Upper lobe of left lung (tissue), 6 donors: ENCODE measurements at places on chromosomes 1 and 21. TPM values are rescaled to one million over a fixed set of nuclear protein-coding genes. Genes with fewer than 3 reads are reported as not detected.

Gene ADGRL4
- 1.9 TPM for total RNA-seq

Gene CFAP126
- total RNA-seq, result 0.37 TPM

Gene LCE3E
- not detected for total RNA-seq

Gene MAP3K6
- total RNA-seq, result 36.6 TPM

Gene RAB25
- 94.8 TPM for total RNA-seq

Gene CR1
- total RNA-seq, result 19.3 TPM

Gene LRP8
- 11.3 TPM for total RNA-seq

Gene AIM2
- 2.7 TPM for total RNA-seq

Gene CLEC20A
- total RNA-seq, result not detected

Gene SEMA4A
- 63.9 TPM for total RNA-seq

Gene MMP23B
- 13.6 TPM for total RNA-seq

Gene S100PBP
- total RNA-seq, result 20.8 TPM

Gene BARHL2
- not detected for total RNA-seq

Gene CYYR1
- total RNA-seq, result 9.9 TPM

Gene SESN2
- 17.3 TPM for total RNA-seq

Gene S100A9
- total RNA-seq, result 729 TPM

Gene OR14K1
- total RNA-seq, result not detected

Gene RCAN1
- total RNA-seq, result 28.6 TPM

Gene MIXL1
- total RNA-seq, result not detected

Gene TFF3
- 19.9 TPM for total RNA-seq

Gene PRDM16
- 13.5 TPM for total RNA-seq

Gene OR2T1
- not detected for total RNA-seq

Gene MROH9
- 0.34 TPM for total RNA-seq

Gene CALML6
- total RNA-seq, result not detected

Gene TRIM17
- 1.2 TPM for total RNA-seq

Gene LCE6A
- not detected for total RNA-seq

Gene IL24
- total RNA-seq, result not detected

Gene RAB3GAP2
- total RNA-seq, result 16.8 TPM

Gene LMX1A
- 0.33 TPM for total RNA-seq

Gene KPRP
- not detected for total RNA-seq

Gene KRTAP19-1
- not detected for total RNA-seq

Gene SYCP1
- not detected for total RNA-seq

Gene RAB4A
- 27.2 TPM for total RNA-seq

Gene FLAD1
- total RNA-seq, result 18.1 TPM

Gene S100A8
- 439 TPM for total RNA-seq

Gene TIAM1
- total RNA-seq, result 13.9 TPM

Gene KRTAP7-1
- total RNA-seq, result not detected

Gene FLG2
- not detected for total RNA-seq

Gene PERM1
- total RNA-seq, result 0.20 TPM

Gene MNDA
- total RNA-seq, result 16.2 TPM
